Stimulated activated CD4-positive, alpha-beta T cell treated with anti-CD3 and anti-CD28 coated beads, TNF-alpha, amount 100 ng/mL, for 24 hours (primary cell): ENCODE measurements at places on chromosomes 16 and 17.

DNA sequence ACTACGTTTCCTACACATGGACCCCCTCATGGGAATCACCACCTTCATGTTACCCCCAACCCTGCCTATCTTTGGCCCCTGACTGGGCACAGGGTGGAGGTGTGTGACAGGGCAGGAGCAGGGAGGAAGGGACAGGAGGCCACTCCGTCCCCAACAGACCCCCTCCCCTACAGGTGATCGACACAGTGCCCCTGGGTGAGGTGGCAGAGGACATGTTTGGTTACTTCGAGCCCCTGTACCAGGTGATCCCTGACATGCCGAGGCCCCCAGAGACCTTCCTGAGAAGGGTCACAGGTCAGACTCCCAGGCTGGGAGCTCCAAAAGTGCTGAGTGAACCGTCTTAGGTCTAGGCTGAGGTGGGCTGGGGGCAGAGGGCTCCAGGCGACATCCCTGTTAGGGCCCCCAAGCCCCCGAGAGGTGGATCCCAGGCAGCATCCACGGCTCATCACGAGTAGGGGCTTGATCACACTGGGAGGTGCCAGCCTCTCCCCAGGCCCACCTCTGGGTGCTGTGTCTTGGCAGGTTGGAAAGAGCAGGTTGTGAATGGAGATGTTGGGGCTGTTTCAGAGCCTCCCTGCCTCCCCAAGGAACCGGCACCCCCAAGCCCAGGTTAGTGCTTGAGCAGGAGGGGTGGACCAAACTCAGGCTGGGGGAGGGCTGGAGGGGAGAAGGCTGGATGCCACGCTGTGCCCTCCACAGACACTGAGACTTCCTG is 1.5 kb downstream of the ACBD4 start:
- DNase-seq: no peak

DNA sequence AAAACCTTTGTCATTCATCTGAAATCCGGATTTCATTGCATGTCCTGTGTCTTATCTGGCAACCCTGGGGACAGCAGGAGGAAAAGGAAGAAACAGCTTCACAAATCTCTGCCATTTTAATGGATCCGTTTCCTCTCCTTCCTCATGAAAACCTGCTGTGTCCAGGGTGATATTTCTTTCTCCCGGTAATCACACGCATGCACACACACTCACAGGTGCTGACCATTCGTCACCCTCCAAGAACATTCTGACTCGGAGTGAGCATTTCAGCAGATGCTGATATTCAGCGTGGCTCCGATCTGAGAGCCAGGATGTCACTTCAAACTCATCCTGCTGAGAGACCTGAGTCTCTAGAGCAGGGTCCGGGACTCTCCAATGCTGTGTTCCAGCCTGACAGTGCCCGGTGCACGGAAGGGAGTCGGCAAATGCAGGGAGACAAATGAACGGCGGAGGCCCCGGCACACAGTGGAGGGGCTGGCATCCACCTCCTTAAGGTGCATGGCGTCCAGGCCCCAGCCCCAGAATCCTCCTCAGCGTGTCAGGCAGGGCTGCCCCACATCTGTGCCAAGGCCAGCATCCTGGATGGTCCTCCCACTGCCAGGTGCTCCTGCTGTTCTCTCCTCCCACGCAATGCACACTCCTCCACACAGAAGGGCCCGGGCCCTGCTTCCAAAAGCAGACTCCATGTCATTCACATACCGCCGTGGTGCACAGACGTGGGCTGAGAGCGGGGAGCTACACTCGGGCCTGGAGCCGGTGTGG is 70.7 kb downstream of the RBFOX3 start:
- DNase-seq: no peak

- DNase-seq: peak; percentile 59
These were observed 61.0 kb upstream of the RBL2 start for GRCh38 chr16:53372992-53373871.

DNA sequence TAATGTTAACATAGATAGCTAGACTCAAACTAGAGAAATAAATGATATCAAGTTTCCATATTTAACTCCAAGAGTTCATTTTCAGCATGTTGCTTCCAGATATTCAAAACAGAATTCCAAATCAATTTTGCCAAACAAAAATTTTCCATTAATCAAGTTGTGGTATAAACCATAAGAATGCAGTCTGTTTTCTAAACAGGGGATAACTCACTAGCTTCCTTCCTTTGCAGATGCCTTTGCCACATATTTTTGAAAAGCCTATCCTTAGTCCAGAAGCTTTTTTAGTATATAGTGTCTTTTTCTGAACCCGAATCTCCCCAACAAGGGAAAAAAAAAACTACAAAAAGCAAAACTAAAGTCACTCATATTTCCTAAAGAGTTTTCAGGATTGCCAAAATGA is 61.5 kb downstream of the HELZ start:
- no peak for DNase-seq

- no peak for DNase-seq
These were observed 21.9 kb upstream of the CAPN15 start for GRCh38 chr16:505479-506245.

DNA sequence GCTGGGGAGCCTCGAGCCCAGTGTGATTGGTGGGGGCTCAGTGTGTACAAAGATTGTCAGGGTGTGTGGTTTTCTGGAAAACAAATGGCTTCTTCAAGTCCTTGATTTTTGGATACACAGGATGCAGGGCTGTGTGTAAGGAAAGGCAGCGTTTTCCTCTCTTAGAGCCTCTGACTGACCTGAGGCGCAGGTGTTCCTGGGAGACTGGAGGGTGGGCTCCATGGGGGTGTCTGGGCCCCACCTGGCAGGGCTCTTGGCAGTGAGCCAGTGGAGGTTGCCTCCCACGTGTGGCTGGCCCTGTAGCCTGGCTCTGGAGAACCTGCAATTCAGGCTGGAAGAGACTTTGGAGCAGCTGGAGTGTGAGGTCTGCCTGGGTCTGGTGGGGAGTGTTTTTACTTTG is 5.0 kb downstream of the FOXK2 start:
- no peak for DNase-seq

DNA sequence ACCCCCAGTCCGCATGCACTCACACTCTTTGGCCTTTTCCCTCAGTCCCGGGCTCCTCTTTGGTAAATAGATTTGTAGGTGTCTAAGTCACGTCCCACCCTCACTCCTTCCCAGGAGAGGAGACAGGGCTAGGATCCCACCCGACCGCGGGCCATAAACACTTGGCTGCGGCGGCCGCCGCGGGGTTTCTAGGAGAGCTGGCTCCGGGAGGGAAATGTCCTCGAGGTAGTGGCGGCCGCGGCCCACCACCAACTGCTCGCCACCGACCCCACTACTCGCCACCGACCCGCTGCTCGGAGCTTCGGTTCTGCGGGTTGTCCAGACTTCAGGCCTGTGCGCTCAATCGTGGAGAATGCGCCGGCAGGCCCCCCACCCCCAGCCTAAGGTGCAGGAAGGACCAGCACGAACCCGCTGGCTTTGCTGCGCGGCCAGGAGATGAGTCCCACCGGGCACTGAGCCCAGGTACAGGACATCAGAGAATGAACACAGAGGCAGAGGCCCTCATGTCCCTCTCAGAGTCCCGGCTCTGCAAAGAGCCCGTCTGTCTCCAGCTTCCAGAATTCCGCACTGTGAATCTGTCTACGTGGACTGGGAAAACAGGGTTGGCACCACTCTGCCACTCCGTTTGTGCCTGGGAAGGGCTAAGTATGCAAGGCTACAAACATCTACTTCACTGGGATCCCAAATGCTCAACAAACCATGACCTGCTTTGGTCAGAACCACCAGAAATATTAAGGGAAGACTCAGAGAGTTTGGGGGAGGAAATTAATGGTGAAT is 2.5 kb downstream of the PRAC2 start:
- DNase-seq: no peak

DNA sequence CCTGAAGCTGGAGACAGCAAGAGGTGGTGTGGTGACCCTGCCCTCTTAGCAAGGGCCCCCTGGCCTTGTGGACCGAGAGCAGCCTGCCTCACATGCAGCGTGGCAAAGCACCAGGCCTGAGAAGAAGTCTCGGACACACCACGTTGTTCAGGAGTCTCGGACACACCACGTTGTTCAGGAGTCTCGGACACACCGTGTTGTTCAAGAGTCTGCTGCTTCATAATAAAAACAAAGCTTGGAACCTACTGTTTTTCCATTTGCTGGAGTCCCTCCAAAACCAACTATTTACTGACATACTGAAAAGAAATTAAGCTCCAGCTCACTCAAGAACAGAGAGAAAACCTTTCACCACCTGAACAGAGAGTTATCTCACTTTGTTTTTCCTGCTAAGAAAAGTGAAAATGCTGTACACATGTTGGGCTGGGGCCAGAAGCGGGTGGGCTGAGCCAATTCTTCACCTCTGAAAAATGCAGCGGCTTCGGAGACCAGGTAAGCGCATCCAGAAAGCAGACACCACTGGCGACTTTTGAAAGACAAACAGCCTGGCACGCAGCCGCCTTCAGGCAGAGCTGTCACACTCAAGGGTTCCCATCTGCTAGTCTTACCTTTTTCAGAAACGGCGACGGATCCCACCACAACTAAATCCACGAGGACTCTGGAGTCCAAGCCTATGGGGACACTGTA is 8.9 kb downstream of the MTHFSD start:
- no peak for DNase-seq

GRCh38 chr16:12228602-12229499 is 252.3 kb downstream of the SNX29 start:
- DNase-seq: peak; percentile 28

GRCh38 chr16:58709333-58709732 is 24.8 kb upstream of the SLC38A7 start:
- no peak for DNase-seq

- no peak for DNase-seq
These were observed 203.2 kb upstream of the WSCD1 start for GRCh38 chr17:5866978-5867377.

- no peak for DNase-seq
These were observed 1.7 kb upstream of the NLRP1 start for GRCh38 chr17:5585836-5586521.

DNA sequence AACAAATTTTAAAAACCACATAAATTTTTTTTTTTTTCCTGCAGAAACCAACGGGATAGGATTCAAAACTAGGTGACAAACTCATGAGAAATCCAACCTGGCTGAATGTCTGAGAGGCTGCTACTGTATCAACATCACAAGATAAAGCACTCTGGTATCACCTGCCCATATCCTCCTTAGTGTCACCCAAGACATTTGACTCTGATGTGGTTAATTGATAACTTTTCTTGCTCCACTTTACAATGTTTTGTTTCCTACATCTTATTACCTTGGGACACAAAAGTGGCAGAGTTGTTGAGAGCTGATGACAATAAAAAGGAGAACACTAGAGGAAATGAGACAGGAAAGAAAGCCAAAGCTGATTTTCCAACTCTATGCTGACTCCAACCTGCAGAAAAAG is 4.0 kb upstream of the FBXL20 start:
- DNase-seq: no peak

DNA sequence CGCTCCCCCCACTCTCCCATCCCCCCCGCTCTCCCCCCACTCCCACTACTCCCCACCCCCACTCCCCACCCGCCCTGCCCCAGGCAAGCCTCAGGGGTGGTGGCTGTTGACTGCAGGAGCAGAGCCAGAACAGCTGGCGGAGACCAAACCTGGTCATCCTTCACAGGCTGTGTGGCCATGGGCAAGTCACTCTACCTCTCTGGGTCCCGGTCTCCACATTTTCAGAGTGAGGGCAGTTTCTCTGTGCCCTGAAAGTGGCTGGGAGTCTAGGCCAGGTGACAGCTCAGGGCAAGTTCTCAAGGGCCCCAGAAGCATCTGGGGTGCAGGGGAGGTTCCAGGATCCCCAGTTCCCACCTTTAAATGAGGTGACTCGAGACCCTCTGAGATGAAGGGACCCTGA is 15.1 kb upstream of the BAHCC1 start:
- no peak for DNase-seq

GRCh38 chr17:76995387-76996105 is 127.3 kb downstream of the MGAT5B start:
- no peak for DNase-seq

DNA sequence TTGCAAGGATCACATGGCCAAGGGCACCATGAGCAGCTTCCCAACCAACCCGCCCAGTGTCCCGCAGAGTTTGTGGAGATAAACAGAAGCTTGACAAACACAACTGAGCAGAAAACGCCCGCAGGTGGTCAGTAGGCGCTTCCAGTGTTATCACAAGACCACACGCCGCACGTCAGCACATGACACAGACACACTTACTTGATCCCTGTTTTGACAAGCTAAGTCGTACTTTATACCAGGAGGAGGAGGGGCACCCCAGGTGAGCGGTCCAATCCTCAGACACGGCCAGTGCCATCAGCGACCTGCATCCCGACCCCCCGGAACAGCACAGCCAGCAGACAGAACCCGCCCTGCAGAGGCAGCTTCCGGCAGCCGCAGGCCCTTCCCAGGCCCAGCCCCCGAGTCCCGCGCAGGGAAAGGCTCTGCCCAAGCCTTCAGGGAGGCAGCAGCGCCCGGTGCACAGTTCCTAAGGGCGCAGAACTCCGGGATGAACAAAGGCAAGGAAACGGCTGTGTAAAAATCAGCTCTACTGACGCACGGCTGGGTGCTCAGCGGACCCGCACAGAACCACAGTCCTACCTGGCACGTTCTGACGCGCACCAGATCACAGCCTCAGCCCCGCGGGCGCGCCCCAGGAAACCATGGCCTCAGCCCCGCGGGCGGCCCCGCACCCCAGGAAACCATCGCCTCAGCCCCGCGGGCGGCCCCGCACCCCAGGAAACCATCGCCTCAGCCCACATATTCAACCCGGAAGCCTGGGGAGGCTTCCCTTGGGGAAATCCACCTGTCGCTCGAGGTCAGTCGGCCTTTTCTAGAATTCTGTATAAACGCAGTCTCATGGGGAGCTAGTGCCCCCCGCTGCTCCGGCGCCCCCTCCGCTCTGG is 27.8 kb downstream of the AXIN1 start:
- DNase-seq: peak; percentile 15

GRCh38 chr17:57084361-57084801 is 665 bp upstream of the AKAP1 start:
- no peak for DNase-seq

DNA sequence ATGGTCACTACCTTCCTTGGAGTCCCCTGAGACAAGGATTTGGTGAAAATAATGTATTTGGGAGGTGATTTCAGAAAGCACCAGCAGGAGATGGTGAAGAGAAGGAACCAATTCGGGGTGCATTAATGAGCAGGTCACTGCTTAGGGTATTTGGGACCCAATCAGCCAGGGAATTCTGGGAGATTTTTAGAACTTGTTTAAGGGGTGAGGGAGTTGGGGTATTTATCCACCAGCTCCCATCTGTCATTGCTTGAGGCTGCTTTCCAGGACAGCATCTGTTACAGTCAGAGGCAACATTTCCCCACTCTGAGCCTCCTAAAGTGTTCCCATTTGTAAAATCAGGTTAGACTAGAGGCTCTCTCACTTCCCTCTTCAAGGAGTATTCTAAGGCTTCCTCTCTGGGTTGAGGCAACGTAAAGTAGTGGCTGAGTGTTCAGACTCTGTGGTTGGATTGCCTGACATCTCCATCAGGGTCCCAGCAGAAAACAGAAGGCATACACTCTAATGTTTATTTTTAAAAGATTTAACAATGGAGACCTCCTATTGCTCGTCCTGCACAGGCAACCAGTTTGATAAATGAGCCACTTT is 60.9 kb downstream of the CLEC19A start:
- DNase-seq: no peak
